ENCODE measurements at places on chromosomes 16 and 17.

DNA sequence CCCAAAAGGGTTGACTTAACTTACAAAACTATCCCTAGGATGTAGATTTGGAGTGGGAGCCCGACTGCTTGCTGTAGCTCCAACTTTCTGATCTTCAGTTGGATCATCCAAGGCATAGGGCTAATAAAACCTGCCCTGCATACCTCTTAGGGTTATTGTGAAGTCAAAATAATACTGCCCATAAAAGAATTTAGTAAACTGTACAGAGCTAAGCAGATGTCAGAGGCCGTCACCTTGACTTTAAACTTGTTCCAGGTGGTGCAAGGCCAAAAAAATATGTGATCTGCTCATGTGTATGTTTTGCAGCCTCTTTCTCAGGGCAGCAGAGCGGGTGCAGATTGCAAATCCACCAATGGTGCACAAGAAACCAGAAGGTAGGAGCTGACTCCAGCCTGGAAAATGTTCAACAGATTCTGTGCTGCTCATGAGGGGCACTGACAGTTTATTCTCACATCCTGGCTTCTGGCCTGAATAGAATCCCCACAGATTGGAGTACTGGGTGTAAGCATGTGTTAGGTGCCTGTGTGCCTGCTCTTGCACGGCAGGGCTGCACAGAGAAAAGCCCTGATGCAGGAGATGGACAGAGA, 180.7 kb downstream of the MAP2K4 start:
- no peak for DNase-seq

DNA sequence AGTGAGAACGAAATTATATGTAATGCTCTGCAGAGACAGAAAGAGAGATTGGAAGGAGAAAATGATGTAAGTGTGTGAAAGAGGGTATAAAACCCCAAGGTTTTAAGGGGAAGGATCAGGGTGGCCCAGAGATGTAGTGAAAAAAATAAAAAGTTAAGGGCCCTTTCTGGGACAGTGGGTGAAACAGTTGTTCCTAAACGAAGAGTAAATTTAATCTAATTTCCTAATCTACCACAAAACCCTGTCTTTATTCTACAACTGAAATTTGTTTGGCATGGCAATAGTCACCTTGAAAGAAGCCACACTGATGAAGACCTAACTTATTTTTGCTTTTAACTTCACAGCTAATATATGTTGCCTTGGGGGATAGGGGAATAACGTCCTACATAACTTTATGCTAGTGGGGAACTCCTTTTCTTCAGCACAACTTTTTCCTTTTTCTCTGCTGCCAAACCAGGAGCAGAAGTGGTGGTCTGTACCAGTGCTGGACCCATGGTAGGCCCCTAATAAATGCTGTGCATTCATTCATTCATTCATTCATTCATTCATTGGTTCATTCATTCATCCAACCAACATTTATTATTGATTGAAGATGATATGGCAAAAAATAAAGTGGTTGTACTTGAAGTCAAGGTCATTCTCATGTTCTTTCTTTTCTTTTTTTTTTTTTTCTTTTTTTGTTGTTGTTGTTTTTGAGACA, 25.4 kb downstream of the CALCOCO2 start:
- no peak for DNase-seq

DNA sequence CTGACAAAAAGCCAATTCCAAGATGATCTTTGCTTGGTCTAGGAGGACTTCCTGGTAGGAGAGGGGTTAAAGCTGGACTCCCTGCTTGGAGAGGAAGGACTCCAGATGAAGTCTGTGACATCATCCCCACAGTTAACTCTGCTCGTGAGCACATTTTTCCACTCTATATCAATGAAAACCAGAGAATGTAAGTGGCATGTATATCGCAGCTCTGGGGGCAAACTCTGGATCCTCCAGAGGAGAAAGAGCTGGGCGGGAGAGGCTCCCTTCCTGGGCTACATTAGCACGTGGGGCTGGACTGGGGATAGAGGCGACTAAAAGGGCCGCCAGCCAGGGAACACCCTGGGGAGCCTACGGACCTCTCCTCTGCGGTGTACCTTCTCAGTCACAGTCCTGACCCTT, 34.1 kb downstream of the HIC1 start:
- DNase-seq, result peak; percentile 14

DNA sequence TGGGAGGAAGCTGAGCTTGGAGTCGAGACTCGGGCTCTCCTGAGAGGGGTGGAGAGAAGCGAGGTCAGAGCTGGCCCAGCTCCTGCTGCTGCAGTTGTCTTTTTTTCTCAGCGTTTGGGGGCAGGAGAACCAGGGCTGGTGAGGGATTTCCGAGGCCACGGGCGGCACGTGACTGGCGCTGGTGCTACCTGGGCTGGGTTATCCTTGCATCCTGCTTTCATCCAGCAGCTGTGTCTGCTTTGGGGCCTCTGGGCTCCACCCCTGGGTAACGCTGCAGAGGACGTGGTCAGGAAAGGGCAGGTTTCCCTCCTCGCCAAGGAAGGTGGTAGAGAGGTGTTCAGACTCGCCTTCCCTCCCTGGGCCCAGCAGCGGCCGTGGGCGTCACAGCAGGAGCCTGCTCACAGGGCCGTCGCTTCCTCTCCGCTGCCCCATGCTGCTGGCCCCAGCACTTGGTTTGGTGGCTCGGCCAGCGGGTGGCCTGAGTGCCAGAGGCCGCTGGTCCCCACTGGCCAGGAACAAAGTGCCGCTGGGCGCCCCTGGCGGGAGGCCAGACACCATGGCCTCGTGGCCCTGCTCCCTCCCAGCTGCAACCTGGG, 22.5 kb downstream of the GSE1 start:
- no peak for DNase-seq

- DNase-seq, result no peak
Observed at GRCh38 chr17:59651346-59651745, 31.7 kb downstream of the CLTC start.

GRCh38 chr17:57285701-57286100, 29.4 kb downstream of the MSI2 start:
- no peak for DNase-seq

GRCh38 chr16:67241008-67241900, 6.0 kb downstream of the FHOD1 start:
- no peak for DNase-seq

GRCh38 chr17:40564883-40565768, at the start of gene CCR7:
Gene CCR7, minus strand, starts transcription at chr17:40565472. Its CDS starts 63 bp downstream, at chr17:40565409.
- DNase-seq, result peak; percentile 80

GRCh38 chr16:54397190-54397835, 110.7 kb upstream of the IRX3 start:
- DNase-seq, result no peak

- peak; percentile 4 for DNase-seq
Observed at GRCh38 chr16:15765880-15766279, 90.9 kb downstream of the MYH11 start.

DNA sequence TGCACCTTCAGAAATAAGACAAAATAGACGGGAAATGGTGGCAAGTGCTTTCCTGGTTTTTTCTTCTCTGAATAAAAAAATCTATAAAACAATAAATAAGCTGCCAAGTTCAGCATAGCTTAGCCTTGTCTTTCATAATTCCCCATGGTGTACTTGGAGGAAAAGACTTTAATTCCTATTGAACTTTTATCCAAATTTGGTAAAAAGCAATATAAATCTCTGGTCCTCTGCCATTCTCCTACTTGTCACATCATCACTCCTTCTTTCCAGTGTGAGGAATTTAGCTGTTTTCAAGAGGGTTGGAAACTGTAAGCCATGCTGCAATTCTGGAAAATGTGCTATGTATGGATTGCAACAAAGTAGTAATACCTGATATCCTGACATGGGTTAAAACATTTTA, 551.8 kb upstream of the KIF2B start:
- DNase-seq, result no peak

DNA sequence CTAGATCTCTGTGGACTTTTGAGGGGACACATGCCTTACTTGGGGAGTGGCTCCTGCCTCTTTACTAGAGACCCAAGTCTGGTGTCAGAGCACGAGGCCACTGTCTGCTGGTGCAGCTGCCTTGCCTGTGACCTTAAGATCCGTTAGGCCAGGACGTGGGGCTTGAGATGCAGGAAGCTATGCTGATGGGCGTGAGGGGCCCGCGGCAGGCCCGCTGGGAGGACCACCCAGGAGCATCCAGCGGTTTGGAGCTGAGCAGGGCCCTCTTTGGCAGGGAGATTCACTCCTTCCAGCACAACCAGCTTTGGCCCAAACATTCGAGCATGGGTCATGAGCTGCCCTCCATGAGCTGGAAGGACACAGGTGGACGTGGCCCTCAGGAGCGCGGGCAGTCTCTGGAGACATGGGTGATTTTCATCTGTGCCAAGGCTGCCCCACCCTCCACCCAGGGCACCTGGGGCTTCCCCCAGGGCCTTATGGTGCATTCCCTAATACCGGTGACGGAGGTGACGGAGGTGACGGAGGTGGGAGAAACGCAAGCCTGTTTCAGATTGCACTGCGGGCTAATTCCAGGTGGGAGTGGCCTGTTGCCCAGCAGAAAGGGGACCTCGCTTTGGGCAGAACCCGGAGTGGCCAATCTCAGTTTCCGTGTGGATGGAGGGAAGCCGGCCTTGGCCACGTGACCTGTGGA, 12.7 kb downstream of the LGALS3BP start:
- DNase-seq, result no peak

- no peak for DNase-seq
Observed at GRCh38 chr17:34624767-34625383, 45.5 kb downstream of the TMEM132E start.
